Sciatic nerve (tissue), 2 donors: ENCODE measurements at places on chromosomes 1 and 21. TPM values are rescaled to one million over a fixed set of nuclear protein-coding genes. Genes with fewer than 3 reads are reported as not detected.
A peak's percentile ranks its signal among the peaks of the same experiment; 100 is the strongest.

Gene MSH4
- 1.6 TPM for total RNA-seq

Gene GJB5
- total RNA-seq = 0.36 TPM

Gene CACNA1S
- total RNA-seq = not detected

Gene MANEAL
- 2.3 TPM for total RNA-seq

Gene MARK1
- 9.8 TPM for total RNA-seq

Gene SLC35F3
- not detected for total RNA-seq

Gene MATN1
- total RNA-seq = 0.18 TPM

Gene GBP6
- total RNA-seq = not detected

Gene PIK3R3
- 53.5 TPM for total RNA-seq

DNA sequence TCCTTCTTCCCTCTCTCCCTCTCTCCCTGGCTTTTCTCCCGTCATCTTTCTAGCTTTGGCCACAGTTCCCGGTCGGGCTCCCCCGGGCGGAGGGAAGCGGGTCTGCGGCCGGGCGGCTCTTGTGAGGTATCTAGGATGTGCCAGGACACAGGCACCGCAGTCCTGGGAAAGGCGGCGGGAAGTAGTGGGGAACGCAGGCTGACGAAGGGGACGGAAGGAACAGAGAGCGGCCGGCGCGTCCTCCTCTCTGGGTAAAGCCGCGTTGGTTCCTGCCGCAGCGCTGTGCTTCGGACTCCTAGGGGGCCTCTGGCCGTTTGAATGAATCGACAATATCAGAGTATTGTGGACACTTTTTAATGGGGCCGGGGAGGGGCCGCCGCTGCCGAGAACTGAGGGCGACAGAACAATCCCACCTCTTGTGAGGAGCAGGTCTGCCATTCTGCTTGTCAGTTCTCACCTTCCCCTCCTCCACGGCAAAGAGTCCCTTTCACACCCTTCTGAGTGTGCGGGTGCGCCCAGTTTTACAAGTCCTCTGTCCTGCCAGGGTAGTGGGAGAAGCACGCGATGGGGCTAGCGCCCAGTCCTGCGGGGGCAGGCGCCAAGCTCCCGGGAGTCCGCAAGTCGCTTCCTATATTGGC lies 1.2 kb upstream of the LHX9 start:
- DNase-seq = no peak

- DNase-seq = no peak
These were observed 238.5 kb downstream of the TTLL7 start for GRCh38 chr1:83760226-83761021.

DNA sequence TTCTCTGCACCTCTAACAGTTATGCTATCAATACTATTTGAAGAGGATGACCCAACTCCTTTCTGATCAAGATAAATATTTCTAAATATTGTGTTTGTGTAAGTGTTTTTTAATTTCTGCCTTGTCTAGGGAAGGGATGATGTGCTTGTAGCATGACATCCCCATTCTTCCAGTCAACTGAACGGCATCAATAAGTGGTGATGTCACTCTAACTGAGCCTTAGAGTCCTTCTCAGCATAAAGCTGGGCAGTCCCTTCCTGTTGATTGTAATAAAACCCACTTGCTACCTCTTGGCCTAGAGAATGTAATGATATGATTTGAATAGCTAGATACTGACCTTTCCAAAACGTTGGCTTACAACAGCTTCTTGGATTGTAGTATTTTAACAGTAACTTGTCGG lies 52.5 kb upstream of the KCNJ6 start:
- DNase-seq = no peak

DNA sequence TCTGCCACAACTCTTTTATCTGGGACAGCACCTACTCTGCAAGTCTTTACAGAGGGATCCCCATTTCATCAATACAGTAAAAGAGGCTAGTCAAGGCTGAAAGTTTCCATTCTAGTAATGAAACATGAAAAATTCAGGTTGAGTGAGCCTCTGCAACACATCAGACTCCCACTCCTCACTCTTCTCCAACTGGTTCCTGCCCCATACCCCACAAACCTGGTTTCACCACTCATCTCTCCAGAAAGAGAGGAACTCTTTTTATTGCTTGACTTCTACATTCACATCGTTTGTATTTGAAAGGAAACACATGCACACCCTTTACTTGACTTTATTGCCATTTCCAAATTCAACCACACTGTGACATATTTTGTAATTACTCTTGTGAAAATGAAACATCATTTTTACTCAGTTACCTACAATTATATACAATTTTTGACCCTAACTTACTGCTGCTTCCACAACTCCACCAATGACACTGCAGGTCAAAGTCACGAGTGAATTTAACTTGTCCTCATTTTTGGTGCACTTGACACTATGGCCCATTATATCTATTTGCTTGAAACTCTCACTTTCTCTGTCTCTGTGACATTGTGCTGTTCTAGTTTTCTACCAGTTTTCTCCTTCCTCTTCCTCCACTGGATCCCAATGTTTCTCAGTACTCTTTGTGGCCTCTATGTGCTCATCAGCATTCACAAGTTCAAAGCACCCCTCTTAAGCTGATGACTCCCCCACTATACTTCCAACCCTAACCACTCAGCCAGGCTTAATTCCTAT lies 8.0 kb downstream of the STX6 start:
- no peak for DNase-seq

- DNase-seq = no peak
These were observed 9.3 kb downstream of the SLC26A9 start for GRCh38 chr1:205933671-205934618.

- DNase-seq = peak; percentile 55
These were observed 125.5 kb upstream of the IRF2BP2 start for GRCh38 chr1:234735476-234735875.

DNA sequence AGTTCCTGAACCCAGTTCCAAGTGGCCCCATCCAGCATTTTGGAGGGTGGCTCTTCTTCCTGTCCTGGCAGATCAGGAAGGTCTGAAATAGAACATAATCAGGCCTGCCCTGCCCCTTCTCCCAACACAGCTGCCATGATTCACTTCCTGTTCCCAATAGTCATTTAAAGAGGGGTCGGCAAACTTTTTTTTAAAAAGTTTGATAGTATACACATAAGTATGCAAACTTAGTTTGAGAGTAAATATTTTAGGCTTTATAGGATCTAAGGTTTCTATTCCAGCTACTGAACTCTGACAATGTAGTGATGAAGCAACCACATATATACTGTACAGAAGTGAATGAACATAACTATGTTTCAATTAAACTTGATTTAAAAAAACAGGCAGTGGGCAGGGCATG lies 66.4 kb downstream of the LUZP1 start:
- DNase-seq = no peak

DNA sequence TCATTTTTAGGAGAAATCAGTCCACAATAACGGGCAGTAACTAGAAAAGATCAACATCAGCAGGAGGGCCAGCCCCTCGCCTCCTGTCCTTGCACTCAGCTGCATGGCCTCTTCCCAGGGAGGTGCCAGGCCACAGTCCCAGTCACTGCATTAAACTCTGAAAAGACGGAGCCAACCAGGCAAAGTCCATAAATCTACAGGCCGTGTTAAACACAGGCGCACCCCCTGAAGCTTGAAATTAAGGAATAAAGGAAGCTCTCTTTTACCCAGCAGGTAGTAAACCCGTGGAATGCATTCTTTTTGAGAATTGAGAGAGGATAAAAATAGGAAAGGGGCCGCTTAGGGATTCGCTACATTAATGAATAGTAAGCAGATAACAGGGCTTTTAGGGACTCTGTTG lies 18.4 kb downstream of the H6PD start:
- DNase-seq = no peak
